Fibroblast of gingiva (primary cell): ENCODE measurements at places on chromosomes 1 and 21.

- DNase-seq: no peak
Observed at GRCh38 chr21:36310016-36310415, 10.0 kb upstream of the MORC3 start.

- no peak for DNase-seq
Observed at GRCh38 chr1:32199043-32199716, 1.2 kb upstream of the CCDC28B start.

- DNase-seq: no peak
Observed at GRCh38 chr1:81252471-81253151, 548.1 kb upstream of the ADGRL2 start.

DNA sequence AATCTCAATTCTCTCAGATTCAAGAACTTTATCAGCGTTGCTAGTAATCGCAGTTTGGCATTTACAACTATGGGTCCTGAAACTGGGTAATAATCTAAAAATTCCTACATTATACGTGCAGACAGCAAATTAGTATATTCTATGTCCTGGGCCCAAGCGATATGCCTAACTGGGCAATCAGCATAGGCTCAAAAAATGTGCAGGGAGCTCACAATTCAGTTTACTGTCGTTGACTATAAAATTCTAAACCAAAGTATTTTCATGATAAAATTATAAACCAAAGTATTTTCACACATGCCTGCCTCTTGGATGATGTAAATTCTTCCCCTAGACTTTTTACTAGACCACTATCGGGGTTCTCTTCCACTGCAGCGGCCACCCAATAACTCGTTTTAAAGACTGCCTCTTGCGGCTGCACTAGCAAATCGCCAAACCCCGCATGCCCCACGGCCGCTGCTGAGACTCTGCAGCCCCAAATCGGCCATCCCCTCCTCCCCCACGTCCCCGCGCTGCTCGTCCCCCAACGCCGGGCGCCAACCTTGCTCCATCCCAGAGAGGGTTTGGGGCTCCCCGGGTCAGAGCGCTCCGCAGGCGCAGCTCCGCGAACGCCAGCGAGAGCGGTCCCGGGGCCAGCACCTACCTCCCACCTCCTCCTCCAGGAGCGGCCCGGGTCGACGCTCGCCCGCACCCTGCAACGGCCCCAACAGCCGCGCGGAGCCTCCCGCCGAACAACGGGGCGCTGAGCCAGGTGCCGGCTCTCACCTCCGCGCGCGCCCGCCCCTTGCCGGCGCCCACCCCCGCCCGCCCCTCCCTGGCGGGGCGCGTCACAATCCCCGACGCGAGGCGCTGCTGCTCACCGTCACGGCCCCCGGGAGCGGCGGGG lies 506 bp downstream of the SSX2IP start:
- peak; percentile 25 for DNase-seq

DNA sequence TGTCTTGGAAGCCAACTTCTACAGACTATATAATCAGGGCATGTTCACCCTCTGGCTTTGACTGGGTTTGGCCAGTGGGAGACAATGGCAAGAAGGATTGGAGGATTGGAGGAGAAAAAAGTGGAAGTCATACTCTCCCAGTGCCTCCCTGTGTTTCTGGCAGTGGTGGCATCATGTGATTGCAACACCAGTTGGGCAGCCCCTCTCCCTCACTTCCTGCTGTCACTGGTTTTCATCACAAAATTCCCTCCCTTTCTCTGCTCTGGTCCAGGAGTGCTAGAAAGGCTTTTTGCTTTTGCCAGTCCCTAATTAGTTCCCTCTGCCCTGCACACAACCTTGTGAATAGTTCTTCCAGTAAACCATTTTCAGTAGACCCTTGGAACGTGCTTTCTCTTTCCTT lies 3.7 kb upstream of the QSOX1 start:
- peak; percentile 52 for DNase-seq

- no peak for DNase-seq
Observed at GRCh38 chr1:210918893-210919292, 215.1 kb downstream of the KCNH1 start.

DNA sequence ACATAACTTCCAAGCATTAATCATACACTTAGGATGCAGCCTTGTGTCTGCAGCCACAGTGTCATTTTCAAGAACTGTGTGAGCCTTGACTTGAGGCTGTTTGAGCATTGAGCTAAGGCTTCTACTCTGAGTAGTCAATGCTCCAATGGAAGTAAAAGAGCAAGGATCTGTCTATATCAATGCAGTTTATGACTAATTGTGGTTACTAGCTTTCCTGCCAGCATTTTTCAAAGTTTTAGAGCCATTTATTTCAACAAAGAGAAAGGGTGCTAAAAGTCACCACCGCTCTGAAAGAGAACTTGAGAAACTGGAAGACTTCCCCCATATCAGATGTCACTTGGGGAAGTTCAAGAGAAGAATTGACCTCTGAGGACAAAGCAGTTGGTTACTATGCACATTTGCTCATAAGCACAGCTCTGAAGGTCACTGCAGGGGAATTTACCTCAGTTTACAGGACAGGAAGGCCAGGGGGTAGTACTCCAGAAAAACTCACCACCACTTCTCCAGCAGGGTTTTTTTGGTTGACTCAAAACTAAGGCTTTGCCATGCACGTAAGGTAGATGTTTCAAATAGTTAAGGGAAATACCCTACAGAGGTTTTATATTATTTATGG lies 24.5 kb upstream of the RGS1 start:
- peak; percentile 89 for DNase-seq

- DNase-seq: no peak
Observed at GRCh38 chr1:178066908-178067614, 26.8 kb upstream of the RASAL2 start.

DNA sequence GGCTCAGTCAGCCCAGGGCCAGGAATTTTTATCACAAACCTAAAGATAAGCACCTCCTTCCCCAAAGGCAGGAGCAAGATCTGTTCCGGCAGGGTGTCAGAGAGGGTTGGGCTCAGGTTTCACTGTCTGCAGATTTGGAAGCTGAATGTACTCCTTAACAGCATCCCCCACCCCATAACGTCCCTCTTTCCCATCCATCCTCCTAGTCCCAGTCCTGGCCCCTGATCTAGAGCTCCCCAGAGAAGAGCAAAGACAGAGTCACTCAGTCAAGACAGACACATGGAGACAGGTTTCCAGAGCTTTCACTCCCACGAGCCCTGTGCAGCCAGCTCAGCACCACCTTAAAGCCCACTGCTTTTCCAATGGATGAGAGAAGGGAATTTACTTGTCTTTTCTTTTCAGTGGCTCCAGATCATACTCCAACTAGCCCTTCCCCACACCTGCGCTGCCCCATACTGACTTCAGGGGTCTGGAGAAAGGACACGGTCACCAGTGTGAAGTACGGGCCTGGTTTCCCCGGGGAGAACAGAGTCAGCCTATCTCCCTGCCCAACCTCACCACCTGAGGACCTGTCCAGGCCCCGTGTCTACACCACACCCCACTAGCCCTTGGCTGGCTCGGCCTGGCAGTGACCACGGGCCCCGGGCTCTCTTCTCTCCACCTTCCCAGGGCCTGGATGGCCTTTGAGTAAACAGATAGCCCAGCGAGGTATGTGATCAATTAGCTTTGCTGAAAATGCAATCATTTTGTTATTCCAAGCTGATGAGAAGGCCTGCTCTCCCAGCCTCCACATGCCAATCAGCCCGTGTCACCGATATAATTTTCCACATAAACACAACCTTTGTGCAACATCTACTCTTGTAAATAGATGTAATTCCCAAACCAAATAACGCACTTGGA lies 249.1 kb downstream of the FOXD2 start:
- no peak for DNase-seq

DNA sequence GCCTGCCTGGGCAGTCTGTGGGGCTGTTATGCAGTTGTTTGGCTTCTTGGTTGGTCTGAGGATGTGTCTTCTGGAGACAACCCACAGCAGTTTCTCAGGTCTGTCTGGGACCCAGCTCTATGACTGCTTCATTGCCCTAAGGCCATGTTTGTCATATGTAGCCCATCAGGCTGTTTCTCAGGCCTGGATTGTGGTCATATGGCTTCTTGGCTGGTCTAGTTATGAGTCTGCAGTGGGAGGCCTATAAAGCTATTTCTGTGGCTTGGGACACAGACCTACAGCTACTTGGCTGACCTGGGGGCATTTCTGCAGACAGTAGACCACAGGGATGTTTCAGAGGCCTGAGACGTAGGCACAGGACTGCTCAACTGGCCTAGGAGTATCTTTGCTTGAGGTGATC lies 41.5 kb downstream of the CHIA start:
- no peak for DNase-seq

DNA sequence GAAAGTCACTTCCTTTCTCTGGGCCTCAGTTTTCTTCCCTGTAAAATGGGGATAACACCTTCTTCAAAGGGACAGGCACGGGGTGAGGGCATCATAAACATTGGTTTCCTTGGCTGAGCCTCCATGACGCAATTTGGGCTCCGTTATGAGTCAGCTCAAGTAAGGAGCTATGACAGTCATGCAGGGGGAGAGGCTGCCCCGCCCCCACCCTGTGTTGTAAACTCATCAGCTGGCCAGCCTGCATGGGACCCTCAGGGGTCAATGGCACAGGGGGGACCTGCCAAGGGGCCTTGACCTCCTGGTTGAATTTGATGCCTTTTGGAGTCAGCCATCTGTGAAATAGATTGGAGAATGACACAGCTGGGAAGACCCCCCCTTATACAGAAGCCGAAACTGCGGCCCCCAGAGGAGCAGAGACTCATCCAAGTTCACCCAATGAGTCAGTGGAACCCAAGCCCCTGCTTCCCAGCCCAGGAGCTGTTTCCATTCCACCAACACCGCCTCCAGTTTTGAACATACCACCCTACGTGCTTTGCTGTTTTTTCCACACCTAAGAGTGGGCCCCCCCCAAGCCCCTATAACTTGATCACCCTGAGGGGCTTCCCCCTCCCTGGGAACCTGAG lies 36.8 kb upstream of the RUNX3 start:
- peak; percentile 78 for DNase-seq

GRCh38 chr1:179875596-179876299 lies 1.9 kb downstream of the TOR1AIP2 start:
- no peak for DNase-seq

GRCh38 chr1:3510136-3510955 lies 55.9 kb downstream of the ARHGEF16 start:
- no peak for DNase-seq

DNA sequence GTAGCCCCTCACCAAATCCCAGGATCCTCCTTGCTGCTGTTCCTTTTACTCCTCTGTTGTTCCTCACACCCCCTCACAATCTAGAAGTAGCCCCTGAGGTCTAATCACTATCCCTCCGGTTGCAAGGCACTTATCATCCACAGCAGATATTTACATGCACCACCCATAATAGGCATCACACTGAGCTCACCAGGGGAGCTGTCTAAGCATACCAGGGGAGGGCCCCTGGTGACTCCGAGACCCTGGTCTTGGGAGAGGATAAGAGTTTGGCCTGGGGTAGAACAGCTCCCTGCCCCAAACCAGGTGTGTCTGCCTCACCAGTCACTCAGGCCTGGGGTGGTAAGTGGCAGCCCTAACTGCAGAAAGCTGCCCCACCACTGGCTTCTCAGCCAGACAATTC lies 37.3 kb upstream of the ZC3H12A start:
- DNase-seq: no peak

DNA sequence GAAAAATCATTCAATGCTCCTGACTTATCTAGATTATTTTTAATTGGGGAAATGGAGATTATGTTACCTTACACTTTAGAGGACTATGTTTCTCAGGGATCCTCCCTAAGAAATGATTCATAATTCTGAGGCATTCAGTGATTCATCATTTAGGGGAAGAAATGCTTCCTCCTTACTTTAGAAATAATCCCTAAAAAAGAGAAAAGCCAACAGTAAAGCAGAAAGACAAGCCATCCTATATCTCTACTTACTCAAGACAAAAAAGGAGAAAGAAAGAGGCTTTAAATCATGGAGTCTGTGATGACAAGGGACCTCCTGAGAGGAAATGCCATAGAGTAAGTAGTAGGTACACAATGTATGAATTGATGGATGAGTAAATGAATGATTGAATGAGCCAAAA lies 137.0 kb downstream of the BRINP2 start:
- no peak for DNase-seq

DNA sequence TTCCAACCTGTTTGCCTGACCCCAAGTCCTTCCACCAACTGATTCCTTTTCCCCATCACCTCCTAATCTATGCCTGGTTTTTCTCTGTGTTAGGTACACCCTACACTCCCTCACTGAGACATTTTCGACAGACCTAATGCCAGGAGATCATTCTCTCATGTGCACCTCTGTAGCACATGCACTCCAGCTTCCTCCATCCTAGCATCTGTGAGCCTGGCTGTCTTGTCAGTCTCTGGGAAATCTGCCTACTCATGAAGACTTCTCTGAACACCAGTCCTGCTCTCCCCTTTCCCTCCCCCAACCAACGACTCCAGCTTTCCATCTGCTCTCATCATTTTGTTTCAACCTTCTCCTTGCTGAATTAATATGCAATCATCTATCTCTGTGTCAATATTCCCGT lies 987 bp downstream of the MED8 start:
- DNase-seq: no peak

GRCh38 chr1:215114154-215114933 lies 31.8 kb downstream of the KCNK2 start:
- DNase-seq: peak; percentile 84

DNA sequence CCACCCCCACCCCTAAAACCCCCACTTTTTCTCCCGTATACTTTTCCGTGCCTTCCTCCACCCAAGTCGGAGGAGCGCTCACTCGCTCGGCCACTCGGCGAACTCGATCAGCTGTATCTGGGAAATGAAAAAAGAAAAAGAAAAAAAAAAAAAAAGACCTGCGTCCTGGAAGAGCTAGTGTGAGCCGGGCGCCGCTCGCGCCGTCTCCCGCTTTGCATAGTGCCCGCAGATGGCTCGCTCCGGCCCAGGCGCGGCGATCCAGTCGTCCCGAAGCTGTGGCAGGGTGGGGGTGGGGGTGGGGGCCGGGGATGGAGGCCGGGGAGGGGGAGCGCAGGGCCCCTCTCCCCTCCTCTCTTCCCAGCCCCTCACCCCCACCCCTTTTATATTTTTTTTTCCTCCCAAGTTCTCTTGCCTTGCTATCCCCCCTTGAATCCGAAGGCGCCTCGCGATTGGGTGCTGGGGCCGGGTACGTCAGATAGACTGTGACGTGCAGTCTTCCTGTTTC lies 299 bp upstream of the PROX1 start:
- DNase-seq: no peak
